ENCODE measurements at places on chromosomes 7 and 10.

- no peak for DNase-seq
Measured at GRCh38 chr10:45354261-45354660, 19.8 kb upstream of the ALOX5 start.

DNA sequence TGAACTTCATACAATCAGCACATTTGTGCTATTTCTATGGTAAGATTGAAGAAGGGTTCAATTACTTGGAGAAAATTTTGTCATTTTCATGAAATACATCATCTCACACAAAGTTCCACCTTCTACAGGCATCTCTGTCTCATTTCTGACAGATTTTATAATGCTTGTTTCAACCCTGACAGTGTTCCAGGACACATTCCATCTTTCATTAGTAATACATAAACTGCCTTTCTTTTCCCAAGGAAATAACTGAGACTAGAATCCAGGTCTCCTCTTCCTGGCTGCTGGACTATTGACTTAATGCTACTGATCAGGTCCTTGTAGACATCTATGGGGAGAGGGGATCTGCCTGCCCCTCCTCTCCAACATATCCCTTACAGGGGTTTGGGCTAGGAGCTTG is 70.1 kb upstream of the PLPP4 start:
- no peak for DNase-seq

DNA sequence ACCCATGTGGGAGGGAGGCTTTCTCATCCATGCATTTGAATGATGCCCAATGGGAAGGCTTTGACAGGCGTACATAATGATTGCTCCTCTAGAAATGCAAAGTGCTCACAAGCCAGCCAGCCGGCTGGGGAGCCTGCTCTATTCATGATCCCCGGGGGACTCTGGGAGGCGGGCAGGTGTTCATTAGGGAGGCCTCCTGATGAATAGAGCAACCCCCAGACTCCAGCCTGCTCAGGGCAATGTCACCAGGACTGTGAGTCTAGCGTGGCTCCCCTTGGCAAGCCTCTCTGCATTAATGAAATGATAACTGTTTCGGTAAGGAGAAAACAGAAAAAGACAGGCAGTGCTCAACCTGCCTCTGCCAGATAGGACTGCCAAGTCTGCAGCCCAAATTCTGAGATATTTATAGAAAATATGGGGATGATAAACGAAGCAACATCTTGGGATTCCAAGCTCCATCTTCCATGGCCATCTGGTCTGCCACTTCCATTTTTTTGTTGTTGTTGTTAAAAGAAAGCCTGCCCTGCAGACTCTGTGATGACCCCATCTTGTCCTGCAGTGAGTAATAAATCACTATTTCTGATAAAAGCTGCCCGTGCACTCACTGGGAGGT is 236.4 kb downstream of the PRPF18 start:
- DNase-seq: no peak

- DNase-seq: peak; percentile 78
Measured at GRCh38 chr7:102236592-102237287, 49.9 kb upstream of the SH2B2 start.

DNA sequence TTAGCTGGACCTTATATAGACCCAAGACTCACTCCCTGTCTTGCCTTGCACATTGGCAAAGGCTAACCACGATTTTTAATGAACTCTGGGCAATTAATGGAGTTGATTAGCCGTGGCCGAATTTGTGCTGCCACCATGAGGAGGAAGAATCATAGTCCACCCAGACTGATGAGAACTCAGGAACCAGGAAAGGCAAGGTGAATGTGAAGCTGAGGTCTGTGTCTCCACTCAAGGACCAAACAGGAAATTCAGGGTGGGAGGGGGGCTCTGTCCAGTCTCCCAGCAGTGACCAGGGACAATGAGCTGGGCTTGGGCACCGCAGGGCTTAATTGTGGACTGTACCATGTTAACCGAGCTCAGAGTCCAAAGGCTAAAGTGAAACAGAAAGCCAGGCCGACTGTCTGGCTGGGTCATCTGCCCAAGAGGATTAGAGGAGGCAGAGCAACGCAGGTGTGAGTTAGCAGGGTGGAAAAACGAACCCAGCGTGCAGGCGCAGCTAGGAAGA is 127.0 kb upstream of the JCAD start:
- peak; percentile 66 for DNase-seq

DNA sequence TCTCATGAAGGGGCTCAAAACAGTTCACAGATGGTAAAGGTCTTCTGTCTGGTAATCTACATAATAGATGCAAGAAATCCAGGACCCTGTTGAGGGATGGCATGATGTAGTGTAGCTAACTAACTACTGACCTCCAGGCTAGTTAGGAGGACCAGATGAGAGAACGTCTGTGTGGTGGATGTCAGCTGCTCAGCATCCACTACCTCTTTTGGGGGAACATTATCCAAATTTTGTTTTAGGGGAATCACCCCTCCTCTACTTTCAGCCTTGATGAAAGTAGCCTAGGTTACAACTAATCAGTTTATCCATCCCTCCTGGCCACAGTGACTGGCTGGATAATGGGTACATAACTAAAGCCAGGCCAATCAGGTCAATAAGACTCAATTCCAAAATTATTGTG is 246.0 kb downstream of the RNLS start:
- DNase-seq: no peak

GRCh38 chr10:132394201-132394811 is 2.7 kb upstream of the PWWP2B start:
- DNase-seq: no peak

DNA sequence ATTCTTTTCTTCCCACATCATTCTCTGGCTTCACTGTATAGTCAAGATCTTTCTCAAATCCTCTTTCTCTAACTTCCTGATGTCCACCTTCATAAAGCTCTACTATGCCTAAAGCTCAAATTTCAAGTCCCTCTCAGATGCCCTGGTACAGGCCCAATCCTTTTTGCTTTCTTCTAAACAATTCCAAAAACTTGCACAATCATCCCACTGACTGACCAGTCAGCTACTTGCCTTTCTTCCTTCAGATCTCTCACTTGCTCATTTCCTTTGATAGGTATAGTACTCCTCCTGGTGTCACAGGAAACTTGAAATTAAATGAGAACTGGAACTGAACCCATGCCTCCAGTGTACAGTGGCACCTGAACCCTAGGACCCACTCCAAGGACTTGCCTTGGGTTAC is 18.2 kb downstream of the SEC31B start:
- no peak for DNase-seq

DNA sequence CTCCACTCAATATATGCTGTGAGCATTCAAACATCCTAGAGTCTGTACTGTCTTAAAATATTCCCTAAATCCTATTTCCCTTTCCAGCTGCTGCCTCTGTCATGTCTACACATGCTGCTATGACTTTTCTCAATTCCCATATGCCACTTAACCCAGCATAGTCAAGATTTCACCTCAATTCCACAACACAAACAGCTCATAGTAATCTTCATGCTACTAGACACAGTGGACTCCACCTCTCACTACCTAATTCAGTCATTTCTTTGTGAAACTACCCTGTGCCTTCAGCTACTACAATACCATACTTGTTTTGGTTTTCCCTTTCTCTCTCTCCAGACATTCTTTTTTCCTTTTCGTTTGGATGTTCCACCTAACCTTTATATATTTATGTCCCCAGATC is 45.5 kb downstream of the GSAP start:
- no peak for DNase-seq

Data from ACHN (cell line).